ENCODE measurements at places on chromosomes 4 and X.

GRCh38 chr4:75142850-75143249 lies 209.9 kb downstream of the PARM1 start:
- DNase-seq = no peak

GRCh38 chrX:16484338-16484737 lies 165.6 kb upstream of the S100G start:
- peak; percentile 56 for DNase-seq

GRCh38 chr4:150906987-150907633 lies 108.0 kb downstream of the LRBA start:
- DNase-seq = no peak

DNA sequence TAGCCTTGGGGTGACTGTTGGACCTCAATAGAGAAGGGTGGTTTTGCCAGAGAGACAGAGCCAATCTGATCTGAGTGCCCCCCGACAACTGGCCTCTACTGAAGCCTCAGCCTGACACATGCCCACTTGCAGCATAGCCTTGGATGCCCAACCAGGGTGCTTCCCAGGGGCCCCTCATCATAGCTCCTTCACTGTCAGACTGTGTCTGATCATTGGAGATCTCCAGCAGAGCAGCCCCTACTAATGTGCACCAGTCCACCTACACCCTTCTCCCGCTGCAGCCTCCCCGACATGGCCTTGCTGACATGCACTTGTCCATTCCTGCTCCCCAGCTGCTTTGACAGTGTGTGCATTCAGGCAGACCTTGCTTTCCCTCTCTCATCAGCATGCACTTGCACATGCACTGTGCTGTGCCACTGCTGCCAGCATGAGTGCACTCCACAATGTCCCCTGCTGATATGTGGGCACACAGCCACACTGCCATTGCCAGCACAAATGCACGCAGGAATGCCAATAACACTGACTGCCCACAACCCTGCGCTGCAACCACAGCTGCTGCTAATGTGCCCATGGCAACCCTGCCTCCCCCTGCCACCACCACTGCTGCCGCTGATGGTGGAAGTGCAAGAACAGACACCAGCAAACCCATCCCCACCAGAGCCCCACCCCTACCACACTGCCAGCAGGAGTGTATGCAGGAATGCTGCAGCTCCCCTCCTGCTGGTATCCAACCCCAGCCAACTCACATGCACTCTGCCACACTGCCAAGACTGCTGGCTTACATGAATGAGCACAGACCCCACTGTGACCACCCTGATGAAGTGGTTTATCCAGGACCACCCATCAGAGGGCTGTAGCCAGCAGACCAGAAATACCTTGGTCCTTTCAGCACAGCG lies 68.1 kb upstream of the ZMAT1 start:
- no peak for DNase-seq

- no peak for DNase-seq
Observed at GRCh38 chr4:14888790-14889572, 113.3 kb upstream of the CPEB2 start.

GRCh38 chrX:15321447-15321846 lies 6.0 kb upstream of the ASB11 start:
- no peak for DNase-seq

GRCh38 chrX:1094566-1095333 lies 117.7 kb downstream of the CRLF2 start:
- DNase-seq = no peak

DNA sequence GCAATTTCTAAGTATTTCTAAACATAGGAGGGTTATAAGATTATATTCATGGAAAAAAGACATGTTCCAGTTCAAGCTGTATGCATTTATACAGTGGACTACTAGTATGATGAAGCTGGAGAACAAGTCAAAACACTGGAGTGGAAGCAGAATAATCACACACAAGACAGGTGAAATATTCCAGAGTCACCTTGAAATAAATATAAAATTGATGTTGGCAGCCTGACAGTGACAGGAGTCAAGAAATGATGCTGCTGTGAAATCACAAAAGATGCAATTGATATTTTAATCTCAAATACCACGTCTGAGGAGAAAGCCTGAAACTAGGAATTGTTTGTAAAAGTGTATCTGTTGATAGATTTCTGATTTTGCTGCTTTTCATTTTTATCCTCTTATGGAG lies 667.3 kb downstream of the IL1RAPL1 start:
- no peak for DNase-seq

- no peak for DNase-seq
Observed at GRCh38 chr4:145436796-145437195, 44.9 kb upstream of the SMAD1 start.

- no peak for DNase-seq
Observed at GRCh38 chr4:121551881-121552280, 144.9 kb downstream of the ANXA5 start.

GRCh38 chr4:26721685-26722084 lies 137.8 kb downstream of the TBC1D19 start:
- no peak for DNase-seq

DNA sequence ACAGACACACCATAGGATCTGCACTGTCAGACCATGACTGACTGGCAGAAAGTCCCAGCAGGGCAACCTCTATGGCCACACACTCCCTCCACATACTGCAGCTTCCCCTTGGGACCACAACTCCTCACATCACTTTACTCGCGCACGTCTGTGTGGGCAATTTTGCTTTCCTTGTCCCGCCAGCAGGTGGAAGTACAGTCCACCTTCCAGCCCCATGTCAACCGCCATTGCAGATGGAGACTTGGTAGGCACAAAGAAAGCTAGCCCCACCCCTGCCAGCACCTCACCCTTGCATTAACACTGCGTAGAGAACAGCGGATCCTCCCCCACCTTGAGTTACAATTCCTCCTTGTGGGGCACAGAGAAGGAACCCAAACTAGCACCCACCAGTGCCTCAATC lies 74.4 kb upstream of the NAP1L2 start:
- DNase-seq = no peak

GRCh38 chrX:85569686-85570085 lies 190.2 kb upstream of the POF1B start:
- no peak for DNase-seq

- no peak for DNase-seq
Observed at GRCh38 chr4:186820391-186820891, 96.8 kb upstream of the FAT1 start.

- DNase-seq = no peak
Observed at GRCh38 chrX:153455571-153455970, 9.7 kb upstream of the TREX2 start.

GRCh38 chr4:84503495-84504437 lies 4.7 kb upstream of the NKX6-1 start:
- no peak for DNase-seq

GRCh38 chrX:47863187-47863586 lies 26.5 kb downstream of the ZNF81 start:
- DNase-seq = no peak

DNA sequence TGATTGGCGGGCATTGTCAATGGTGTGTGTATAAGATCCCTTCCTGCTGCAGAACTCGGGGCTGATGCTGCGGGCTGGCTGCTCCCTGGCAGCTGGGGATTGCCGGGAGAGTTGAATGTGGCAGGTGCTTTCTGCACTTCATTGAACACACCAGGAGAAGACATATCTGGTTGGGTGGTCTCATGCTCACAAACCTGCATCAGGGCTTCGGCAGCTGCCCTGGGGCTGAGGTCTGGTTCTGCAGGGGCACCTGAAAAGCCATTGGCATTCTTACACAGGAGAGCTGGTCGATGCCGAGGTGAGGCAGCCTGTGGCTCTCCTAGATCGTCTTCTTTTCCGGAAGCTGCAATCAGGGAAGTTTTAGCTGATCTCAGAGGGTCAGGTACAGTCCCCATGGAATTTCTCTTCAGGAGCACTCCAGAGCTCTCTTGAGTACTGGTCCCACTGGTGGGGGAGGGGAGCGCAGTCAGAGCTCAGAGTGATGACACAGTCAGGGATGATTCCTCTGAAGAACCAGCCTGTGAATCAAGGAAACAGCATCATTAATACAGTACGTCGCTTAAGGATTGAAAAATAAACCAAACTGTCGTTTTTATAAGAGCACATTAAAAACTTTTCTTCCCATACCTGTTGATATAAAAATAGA lies 57.8 kb downstream of the GPRIN3 start:
- DNase-seq = no peak

GRCh38 chrX:65925592-65925991 lies 114.3 kb downstream of the VSIG4 start:
- DNase-seq = no peak

- no peak for DNase-seq
Observed at GRCh38 chr4:124146068-124146467, 566.5 kb downstream of the ANKRD50 start.

- no peak for DNase-seq
Observed at GRCh38 chr4:898123-898522, 34.0 kb downstream of the GAK start.

- no peak for DNase-seq
Observed at GRCh38 chr4:87834401-87834800, 1.6 kb downstream of the MEPE start.

- no peak for DNase-seq
Observed at GRCh38 chr4:86472377-86473019, 112.6 kb upstream of the MAPK10 start.

DNA sequence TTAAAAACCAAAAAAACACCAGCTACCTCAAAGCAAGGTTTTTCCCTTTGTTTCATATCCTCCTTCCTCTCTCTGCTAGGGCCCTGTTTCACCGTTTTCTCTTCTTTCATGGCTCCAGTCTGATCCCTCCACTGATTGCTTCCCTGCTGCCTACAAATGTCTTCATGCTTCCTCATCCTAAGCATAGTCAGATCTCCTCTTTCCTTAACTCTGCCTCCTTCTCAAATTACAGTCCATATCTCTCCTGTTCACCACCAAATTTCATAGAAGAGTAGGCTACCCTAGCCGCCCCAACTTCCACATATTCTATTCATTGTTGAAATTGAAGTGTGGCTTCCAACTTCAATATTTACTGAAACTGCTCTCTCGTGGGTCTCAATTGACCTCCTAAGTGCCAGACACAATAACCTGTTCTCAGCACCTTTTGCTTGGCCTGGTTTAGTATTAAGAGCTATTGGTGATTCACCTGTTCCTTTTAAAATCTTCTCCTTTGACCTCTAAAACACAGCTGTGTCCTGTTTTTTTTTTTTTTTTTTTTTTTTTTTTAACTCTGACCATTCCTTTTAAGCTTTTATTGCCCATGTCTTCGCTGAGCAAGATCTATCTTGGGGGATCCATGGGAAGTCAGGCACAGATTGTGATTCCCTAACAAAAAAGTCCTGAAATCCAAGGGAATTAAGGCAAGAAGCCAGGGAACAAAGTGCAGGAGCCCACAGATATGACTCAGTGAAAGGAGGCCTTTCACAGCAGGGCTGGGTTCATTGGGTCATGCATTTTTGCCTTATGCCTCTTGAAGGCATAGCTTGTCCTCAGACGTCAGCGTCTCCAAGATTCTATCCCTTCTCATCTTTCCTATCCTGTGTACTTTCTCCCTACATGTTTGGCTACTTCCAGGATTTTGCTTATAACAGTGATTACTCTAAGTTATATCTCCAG lies 85.4 kb downstream of the RPS3A start:
- DNase-seq = no peak

GRCh38 chr4:60223208-60223923 lies 976.8 kb upstream of the ADGRL3 start:
- no peak for DNase-seq

- DNase-seq = no peak
Observed at GRCh38 chr4:34194585-34194984, 2049.7 kb downstream of the ARAP2 start.

GRCh38 chrX:136453771-136454170 lies 34.0 kb upstream of the BRS3 start:
- no peak for DNase-seq

DNA sequence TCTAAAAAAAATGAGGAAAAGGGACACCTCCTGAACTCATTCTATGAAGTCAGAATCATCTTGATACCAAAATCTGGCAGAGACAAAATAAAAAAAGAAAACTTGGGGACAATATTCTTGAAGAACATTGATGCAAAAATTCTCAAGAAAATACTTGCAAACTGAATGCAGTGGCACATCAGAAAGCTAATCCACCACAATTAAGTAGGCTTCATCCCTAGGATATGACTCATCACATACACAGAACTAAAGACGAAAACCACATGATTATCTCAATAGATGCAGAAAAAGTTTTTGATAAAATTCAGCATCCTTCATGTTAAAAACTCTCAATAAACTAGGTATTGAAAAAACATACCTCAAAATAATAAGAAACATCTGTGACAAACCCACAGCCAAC lies 98.3 kb downstream of the FAM47B start:
- DNase-seq = no peak

DNA sequence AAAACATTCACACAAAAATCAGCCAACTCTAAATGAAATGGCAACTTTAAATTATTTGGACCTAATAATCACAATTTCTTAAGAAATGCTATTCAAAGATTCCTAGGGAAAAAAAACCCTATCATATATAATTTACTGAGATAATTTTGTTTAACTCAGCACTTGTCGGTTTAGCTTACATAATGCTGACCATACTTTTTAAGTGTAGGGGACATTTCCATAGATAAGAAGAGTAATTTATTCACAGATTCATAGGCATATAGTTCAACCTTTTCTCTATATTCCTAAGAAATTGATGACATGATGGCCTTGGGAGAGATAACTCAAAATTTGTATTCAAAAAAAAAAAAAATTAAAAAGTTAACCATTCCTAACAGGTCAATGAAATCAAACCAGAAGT lies 260.8 kb upstream of the PGRMC2 start:
- no peak for DNase-seq

DNA sequence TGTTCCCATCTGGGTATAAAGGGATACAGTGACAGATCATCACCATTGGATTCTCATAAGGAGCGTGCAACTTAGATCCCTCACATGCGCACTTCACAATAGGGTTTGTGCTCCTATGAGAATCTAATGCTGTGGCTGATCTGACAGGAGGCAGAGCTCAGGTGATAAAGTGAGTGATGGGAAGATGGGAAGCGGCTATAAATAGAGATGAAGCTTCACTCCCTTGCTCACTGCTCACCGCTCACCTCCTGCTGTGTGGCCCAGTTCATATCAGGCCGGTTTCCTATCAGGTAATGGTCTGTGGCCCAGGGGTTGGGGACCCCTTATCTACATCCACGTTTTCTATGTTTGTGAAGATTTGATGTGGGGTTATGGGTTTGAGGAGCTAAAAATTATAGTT lies 43.7 kb downstream of the FAT4 start:
- no peak for DNase-seq

DNA sequence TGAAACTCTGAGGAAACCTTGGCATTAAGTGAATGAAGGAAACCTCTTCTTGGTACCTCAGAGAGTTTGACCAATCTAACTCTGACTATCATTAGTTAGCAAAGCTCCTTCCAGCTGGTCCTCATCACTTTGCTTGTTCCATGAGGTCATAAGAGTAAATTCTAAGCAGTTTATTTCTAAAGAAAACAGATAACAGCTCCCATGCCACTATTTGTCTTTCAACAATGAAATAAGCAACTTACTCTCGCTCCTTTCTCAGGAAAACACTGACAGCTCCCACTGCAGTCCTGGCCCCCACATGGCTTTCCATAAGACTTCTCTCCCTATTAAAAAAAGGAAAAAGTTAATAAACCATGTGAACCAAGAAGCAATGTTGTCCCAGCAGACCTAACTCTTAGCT lies 127.7 kb downstream of the COL4A6 start:
- no peak for DNase-seq

GRCh38 chrX:76555816-76556215 lies 128.3 kb downstream of the MAGEE1 start:
- no peak for DNase-seq
